Articular chondrocyte of knee joint (primary cell): ENCODE measurements at places on chromosomes 3 and 15. TPM values are rescaled to one million over a fixed set of nuclear protein-coding genes. Genes with fewer than 3 reads are reported as not detected.

FBXW12 gene
- not detected in 2 replicates for total RNA-seq

ZNF774 gene
- 1.8 and 2.8 TPM in 2 replicates for total RNA-seq

CSK gene
- total RNA-seq, result 19.9 and 24.6 TPM in 2 replicates

TCTA gene
- 36.1 and 37.2 TPM in 2 replicates for total RNA-seq

CFAP20DC gene
- total RNA-seq, result 4.2 and 6.2 TPM in 2 replicates

ZBBX gene
- 0.11 TPM in 1 of 2 replicates, not detected in the other for total RNA-seq

ARRDC4 gene
- total RNA-seq, result 7.7 and 15.1 TPM in 2 replicates

ANKUB1 gene
- total RNA-seq, result not detected in 2 replicates
